ENCODE measurements at places on chromosomes 4 and X.

GRCh38 chr4:107366016-107366735, 330.1 kb upstream of the DKK2 start:
- DNase-seq: no peak

- DNase-seq: peak; percentile 27
Measured at GRCh38 chr4:189090174-189090814, 850.4 kb upstream of the FRG1 start.

DNA sequence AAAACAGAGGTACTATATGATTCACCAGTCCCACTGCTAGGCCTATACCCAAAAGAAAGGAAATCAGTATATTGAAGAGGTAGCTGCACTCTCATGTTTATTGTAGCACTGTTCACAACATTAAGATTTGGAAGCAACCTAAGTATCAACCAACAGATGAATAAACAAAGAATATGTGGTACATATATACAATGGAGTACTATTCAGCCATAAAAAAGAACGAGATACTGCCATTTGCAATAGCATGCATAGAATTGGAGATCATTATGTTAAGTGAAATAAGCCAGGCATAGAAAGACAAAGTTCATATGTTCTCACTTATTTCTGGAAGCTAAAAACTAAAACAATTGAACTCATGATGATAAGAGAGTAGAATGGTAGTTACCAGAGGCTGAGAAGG, 72.6 kb downstream of the FGF16 start:
- no peak for DNase-seq

- DNase-seq: no peak
Measured at GRCh38 chr4:19278665-19279064, 973.0 kb upstream of the SLIT2 start.

DNA sequence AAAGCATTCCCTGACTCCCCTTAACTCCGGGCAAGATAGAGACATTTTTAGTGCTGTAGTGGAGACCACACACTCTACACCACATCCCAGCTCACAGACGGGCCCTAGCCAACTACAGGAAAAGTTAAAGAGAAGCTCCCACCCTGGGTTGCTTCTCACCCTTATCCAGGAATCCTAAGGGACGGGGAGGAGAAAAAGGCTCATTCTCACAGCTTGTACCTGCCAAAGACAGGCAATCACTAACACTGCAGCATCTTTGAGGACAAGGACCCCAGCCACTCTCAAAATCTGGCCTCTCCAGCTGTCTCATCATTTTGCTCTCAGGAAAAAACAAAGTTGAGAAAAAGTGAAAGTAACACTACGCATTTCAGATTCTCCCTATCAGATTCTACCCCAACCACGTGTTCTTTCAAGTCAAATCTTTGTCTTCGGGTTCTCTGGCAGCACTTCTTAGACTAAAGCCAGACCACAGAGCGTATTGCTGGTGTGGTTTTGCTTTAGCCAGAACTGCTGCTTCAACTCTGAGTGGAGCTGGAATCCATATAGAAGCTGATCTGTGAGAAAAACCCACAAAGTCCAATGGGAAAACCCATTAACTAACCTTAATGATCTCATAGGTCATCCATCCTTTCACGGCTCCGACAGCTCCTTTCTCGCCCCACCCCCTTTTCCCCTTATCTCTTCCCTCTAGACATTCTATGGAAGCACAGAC, 605.9 kb upstream of the DIPK2B start:
- DNase-seq: no peak

- no peak for DNase-seq
Measured at GRCh38 chr4:27327421-27328181, 467.0 kb downstream of the STIM2 start.

GRCh38 chr4:110710070-110710469, 87.2 kb upstream of the PITX2 start:
- DNase-seq: no peak

GRCh38 chrX:13764765-13765164, 30.2 kb downstream of the OFD1 start:
- peak; percentile 45 for DNase-seq

GRCh38 chr4:6271206-6271605, 1.6 kb downstream of the WFS1 start:
- no peak for DNase-seq

GRCh38 chr4:38109370-38109769, 149.2 kb downstream of the PTTG2 start:
- no peak for DNase-seq

GRCh38 chr4:2797545-2798305, 4.8 kb downstream of the SH3BP2 start:
- peak; percentile 3 for DNase-seq

- DNase-seq: no peak
Measured at GRCh38 chr4:40722576-40723161, 27.1 kb upstream of the NSUN7 start.

DNA sequence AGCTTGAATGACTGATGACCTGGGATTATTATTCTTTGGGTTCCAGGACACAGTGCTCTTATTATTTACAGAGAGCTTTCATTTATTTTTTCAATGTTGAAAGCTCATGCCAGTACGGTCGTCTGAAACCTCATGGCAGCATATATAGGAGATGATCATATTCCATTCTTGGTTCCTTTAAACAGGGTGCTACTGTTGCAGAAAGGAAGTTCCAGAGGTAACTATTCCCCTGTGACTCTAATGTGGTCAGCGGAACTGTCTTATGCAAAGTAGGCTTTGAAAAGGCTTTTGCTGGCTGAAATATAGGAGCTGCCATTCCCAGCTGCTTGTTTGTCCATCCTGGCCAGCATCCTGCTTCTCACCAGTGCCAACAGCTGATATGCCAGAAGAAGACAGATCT, 208.3 kb upstream of the LEF1 start:
- no peak for DNase-seq

GRCh38 chr4:1250527-1250812, 1.5 kb upstream of the CTBP1 start:
- DNase-seq: no peak

GRCh38 chr4:5133201-5133600, 81.9 kb downstream of the STK32B start:
- no peak for DNase-seq

- no peak for DNase-seq
Measured at GRCh38 chr4:107692202-107692601, 27.8 kb downstream of the PAPSS1 start.

- DNase-seq: no peak
Measured at GRCh38 chr4:129358571-129358970, 262.6 kb downstream of the C4orf33 start.

GRCh38 chrX:23752740-23753415, 9.8 kb upstream of the ACOT9 start:
- DNase-seq: no peak

DNA sequence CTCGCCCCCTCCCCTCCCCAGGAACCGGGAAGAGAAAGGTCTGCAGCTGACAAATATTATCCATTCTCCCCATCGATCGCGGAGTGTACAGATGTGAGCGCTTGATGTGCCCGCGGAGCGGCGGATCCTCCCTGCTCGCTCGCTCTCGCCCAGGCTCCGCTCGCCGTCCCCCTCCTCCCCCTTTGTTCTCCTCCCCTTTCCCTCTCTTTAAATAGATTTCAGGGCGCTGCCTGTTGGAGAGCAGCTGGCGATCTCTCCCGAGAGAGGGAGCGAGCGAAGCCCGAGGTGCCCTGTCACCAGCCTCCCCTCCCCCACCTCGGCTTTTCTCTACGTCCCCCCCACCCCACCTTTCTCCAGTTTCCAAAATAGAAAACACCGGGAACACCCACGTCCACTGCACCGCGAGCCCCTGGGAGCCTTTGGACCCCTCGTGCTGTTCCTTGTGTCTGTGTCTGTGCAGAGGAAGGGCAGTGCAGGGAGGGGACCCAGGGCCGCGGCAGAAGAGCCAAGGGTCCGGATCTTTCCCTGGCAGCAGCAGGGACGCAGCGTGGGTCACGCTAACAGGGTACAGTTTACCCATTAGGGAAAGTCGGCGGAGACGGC, 56.6 kb upstream of the BCOR start:
- peak; percentile 23 for DNase-seq

GRCh38 chrX:38375891-38376290, 23.5 kb downstream of the OTC start:
- peak; percentile 18 for DNase-seq

- DNase-seq: no peak
Measured at GRCh38 chr4:27149541-27150212, 289.0 kb downstream of the STIM2 start.

DNA sequence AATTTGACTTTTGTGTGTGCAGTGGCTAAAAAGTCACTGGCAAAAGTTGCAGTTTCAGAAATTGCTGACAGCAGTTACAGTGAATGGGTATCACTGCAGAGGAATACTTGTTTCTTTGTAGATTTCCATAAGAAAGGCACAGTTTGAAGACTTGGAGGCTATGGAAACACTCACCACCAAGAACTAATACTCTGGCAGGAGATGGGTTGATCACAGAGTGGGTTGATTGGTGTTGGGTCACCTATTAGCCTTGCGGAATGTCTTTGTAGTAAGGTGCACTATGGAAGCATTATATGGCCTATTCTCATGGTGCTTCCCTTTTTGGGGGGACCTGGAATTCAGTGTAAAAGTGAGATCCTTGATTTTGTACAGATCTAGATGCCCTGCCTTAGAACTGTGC, 502.8 kb downstream of the CFAP47 start:
- no peak for DNase-seq

DNA sequence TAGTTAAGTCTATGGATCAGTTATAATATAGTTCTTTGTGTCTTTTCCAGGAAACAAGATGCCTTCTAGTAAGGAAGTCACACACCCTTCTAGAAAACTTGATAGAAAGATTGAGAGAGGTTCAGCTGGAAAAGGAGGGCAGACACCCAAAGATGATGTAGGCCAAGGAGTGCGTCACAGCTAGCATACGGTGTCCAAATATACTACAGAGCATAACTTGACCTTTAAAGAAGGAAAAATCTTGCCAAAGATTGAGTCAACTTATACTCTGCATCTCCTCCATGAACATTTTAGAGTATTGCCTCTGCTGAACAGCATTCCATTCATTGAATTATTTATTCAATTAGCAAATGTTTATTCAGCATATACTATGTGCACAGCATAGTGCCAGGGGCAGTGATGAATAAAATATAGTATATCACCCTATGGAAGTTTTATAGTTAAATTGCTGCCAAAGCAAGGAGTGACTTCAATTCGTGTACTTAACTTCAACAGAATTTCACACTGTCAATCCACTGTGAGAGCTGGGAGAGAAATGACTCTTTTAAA, 51.9 kb upstream of the SLC6A14 start:
- DNase-seq: no peak
